ENCODE measurements at places on chromosomes 5 and 9.

- DNase-seq, result peak; percentile 42
These were observed 523 bp downstream of the MAML1 start for GRCh38 chr5:179732918-179733771.

DNA sequence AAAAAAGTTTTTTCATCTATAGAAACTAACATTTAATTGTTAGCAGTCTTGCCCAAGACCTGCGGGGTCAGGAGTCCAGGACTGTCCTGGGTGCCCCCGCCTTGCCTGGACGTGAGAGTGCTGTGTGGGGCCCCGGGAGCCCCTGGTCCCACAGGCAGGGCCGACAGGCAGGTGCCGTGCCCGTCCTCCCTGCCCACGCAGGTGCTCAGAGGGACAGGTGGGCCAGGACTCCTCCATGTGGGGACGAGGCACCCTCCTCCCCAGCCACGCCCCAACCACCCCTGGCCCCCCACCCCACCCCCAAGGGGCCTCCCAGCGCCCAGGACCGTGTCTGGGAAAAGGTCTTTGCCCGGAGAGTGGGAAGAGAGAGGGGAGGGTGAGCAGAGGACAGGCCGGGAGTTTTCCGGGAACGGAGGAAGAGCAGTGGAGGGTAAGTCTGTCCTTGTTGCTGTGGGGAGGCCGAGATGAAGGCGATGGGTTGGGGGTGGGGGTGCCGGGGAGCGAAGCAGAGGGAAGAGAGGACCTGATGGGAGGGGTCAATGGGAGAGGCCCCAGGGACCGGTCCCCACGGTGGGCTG is 2.7 kb upstream of the LCN12 start:
- DNase-seq, result no peak

- DNase-seq, result no peak
These were observed 143.3 kb upstream of the ADAMTSL1 start for GRCh38 chr9:18330401-18331309.

DNA sequence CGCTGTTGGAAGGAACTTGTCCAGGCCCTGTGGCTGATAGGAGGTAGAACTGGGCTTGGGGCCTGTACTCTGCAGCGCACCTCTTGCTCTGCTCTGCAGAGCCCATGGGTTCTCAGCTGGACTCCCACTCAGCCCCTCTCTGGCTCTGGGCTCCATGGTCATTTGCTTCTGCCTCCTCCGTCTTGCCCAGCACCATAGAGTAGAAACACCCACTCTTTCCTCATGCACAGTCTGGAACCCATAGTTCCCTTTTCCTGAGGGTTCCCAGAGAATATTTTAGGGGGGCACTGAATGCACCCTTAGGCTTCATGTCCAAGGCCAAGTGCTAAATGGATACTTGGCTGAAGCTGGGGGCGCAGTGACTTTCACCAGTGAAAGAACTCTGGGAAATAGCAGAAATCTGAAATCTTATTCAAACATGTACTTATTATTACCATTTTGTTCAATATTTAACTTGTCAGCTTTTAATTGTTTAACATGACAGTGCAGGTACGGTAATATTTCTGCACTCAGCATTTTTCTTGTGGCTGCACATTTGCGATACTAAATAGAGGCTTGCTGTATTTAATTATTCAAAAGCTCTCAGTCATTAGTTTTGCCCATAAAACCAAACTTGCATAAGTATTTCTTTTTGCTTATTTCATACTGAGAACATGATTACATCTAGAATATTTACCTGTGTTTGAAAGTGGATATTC is 31.5 kb downstream of the GALNT12 start:
- DNase-seq, result no peak

DNA sequence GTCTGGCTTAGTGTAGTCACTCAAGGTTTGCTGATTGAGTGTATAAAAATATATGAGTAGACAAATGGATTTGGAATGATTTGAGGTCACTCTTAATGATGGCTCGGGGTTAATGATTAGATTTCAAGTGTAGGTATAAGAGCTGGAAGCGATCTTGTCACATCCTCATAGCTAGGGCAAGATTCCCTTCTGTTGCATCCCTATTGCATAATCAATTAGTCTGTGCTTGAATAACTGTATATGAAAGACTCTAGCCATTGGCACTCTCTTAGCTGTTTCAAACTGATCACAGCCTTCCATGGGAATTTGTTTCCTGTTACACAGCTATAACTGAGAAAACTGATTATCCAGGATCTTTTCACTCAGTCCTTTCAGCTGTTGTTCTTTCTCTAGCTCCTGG is 811.6 kb downstream of the TLE4 start:
- DNase-seq, result no peak

GRCh38 chr5:88377240-88377639 is 108.6 kb upstream of the TMEM161B start:
- no peak for DNase-seq

- DNase-seq, result no peak
These were observed 67.6 kb upstream of the NR5A1 start for GRCh38 chr9:124574534-124575375.

DNA sequence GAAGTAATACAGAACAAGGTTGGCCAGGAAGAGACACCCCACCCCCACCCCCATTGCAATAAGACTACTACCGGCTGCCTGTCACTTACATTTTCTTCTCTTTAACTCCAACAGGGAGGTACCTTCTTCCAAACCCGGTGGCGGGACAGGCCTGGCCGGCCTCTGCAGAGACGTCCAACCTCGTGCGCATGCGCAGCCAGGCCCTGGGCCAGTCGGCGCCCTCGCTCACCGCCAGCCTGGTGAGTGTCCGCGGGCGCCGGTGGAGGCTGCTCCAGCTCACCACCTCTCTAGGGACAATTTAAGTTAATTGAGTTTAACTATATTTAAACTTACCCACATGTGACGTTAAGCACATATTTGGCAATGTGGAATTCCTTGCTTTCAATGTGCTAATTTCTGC is 192.4 kb downstream of the MAST4 start:
- no peak for DNase-seq

GRCh38 chr9:68480807-68481206 is 59.9 kb downstream of the TMEM252 start:
- no peak for DNase-seq

DNA sequence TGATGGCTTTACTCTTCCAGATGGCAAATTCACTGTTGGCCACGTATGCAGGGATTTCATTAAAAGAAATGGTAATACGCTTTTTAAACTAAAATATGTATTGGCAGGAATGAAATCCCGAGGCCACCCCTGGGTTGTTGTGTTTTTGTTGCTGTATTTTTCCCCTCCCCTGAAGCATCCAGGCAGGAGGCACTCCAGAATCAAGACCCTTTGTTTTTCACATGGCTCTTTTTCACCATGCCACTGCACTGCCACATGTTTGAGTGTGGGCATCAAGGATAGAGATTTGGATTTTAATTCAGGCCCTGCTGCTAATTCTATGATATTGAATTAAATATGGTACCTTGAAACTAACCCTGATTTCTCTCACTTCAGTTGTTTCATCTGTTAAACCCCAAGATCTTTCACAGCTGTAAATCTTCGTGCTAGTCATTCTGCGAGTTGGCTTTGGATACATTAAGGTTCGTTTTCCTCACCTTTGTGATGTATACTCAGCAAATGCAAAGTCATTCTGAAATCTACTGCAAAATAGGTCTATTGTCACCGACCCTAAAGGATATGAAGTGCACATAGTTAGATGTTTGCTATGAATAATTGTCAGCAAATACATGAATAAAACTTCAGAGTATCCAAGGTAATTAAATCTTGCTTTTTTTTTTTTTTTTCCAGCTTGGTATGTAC is 533.4 kb downstream of the PTPRD start:
- no peak for DNase-seq

- DNase-seq, result no peak
These were observed 15.6 kb upstream of the CLK4 start for GRCh38 chr5:178642351-178642909.

DNA sequence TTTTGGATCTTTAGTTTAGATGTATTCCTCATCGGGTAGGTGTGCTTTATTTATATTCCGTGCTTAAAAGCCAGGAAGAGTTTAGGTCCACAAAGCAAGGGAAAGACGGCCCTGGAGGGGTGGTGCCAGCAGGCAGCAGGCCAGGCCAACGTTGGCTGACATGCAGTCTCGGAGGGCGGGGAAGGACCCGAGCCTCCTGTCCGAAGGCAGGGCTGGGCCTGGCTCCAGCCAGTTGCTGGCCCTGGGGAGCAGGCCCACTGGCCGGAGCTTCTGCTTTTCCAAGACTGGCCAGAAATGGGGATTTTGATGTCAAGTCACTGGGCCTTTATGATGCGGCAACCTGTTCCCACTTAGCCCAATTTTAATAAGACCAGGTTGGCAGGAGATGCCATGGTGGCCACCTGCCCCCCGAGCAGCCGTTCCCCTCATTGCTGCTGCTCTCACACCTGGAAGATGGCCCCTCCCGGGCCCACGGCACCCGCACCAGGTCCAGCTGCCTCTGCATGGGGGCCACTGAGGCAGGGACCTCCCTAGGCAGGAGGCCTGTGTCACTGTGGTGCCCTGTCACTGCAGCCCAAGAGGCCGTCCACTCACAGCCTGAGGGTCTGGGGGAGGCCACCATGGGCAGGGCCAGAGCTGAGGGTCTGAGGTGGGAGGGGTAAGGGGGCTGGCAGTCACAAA is 23.2 kb downstream of the LPCAT1 start:
- DNase-seq, result no peak

DNA sequence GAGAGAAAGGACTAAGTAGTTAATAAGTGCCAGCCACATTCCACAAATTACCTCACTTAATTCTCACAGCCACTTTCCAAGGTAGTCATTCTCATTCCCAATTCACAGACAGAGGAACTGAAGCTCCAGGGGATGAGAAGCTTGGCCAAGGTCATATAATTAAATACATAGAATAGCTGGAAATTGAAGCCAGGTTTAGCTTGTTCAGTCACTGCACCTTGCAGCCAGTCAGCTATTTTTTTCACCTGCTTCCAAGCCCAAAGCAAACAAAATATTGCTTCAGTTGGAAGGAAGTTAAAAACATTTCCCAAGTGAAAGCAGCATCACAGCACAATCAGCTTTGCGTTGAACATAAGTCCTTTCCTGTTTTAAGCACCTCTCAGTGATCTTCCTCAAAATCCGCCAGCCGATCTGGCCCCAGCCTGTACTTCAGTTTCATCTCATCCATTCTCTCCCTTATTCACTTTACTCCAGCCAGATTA is 4.8 kb downstream of the ALDH1A1 start:
- DNase-seq, result no peak

GRCh38 chr5:56154732-56155484 is 78.2 kb downstream of the ANKRD55 start:
- DNase-seq, result no peak

DNA sequence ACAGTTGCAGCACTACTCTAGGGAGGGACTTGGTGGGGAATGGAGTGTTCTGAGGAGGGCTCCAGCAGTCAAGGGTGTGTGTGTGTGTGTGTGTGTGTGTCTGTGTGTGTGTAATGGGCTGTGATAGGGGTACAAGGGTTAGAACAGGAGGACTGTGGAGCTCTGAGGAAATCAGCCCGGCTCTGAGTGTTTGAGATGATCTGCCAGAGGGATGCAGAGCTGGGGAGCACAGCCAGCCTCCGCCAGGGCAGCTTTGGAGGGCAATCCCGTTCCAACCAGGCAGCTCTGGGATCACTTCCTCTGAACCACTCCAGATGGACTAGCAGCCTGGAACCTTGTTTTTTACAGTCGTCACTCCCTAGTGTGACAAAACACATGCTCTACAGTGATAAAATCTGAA is 3.0 kb upstream of the SLC6A7 start:
- DNase-seq, result no peak

- no peak for DNase-seq
These were observed 257.7 kb downstream of the MCTP1 start for GRCh38 chr5:95027151-95027721.

GRCh38 chr9:93299418-93300174 is 115.7 kb downstream of the WNK2 start:
- DNase-seq, result no peak

DNA sequence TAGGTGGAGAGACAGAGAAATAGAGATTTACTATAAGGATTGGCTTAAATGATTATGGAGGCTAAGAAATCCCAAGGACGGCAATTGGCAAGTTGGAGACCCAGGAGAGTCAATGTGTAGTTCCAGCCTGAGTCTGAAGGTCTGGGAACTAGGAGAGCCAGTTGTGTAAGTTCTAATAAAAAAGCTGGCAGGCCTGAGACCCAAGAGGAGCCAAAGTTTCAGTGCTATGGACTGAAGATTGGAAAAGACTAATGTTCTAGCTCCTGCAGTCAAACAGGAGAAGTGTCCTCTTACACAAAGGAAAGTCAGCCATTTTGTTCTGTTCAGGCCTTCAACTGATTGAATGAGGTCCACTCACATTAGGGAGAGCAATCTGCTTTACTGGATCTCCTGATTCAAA is 50.0 kb downstream of the NMUR2 start:
- no peak for DNase-seq

DNA sequence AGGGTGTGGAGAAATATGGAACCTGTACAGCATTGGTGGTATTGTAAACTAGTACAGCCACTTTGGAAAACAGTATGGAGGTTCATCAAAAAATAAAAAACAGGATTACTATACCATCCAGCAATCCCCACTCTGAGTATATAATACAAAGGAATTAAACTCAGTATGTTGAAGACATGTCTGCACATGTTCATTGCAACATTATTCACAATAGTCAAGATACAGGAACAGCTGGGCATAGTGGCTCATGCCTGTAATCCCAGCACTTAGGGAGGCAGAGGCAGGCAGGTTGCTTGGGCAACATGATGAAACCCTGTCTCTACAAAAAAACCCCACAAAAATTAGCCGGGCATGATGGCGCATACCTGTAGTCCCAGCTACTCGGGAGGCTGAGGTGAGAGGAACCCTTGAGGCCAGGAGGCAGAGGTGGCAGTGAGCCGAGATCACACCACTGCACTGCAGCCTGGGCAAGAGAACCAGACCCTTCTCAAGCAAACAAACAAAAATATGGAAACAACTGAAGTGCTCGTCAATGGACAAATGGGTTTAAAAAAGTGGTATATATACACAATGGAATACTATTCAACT is 63.6 kb downstream of the TMEM174 start:
- no peak for DNase-seq

- DNase-seq, result no peak
These were observed 1.7 kb downstream of the ABCA2 start for GRCh38 chr9:137026384-137026783.

- DNase-seq, result no peak
These were observed 62.9 kb upstream of the TNFAIP8 start for GRCh38 chr5:119292701-119293515.

GRCh38 chr5:90551376-90551775 is 7.2 kb upstream of the ADGRV1 start:
- DNase-seq, result no peak

GRCh38 chr9:123450996-123451395 is 95.0 kb downstream of the CRB2 start:
- no peak for DNase-seq

GRCh38 chr9:22010866-22011625 is 1.9 kb upstream of the CDKN2B start:
- no peak for DNase-seq

Measured in activated CD8-positive, alpha-beta memory T cell treated with anti-CD3 and anti-CD28 coated beads, Interleukin-2, amount 50 U/mL, for 4 hours (primary cell).